Heart left ventricle (tissue), 16 donors: ENCODE measurements at places on chromosomes 11 and 22.
A peak's percentile ranks its signal among the peaks of the same experiment; 100 is the strongest.

DNA sequence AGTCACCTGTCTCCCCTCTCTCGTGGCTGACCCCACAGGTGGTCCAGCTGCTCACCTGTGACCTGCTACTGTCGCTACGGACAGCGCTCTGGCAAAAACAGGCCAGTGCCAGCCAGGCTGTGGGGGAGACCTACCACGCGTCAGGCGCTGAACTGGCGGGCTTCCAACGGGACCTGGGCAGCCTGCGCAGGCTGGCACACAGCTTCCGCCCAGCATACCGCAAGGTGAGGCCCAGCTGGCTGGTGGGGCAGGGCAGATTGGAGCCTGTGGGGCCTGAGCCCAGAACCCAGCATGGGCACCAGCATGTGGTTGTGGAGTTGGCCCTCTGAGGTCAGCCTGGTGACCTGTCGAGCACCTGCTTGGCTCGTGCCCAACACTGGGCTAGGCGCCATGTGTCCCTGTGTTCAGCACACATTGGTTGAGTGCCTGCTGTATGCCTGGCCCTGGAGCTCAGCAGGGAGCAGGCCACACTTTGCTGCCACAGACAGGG is 11.9 kb downstream of the SHISA8 start:
- H3K4me1 ChIP-seq = peaks cover 36% of the 10 kb centered on the region
- H3K27me3 ChIP-seq = no peaks in the 10 kb centered on the region
- peak; percentile 87 for DNase-seq
- H3K36me3 ChIP-seq = peaks cover 92% of the 10 kb centered on the region

DNA sequence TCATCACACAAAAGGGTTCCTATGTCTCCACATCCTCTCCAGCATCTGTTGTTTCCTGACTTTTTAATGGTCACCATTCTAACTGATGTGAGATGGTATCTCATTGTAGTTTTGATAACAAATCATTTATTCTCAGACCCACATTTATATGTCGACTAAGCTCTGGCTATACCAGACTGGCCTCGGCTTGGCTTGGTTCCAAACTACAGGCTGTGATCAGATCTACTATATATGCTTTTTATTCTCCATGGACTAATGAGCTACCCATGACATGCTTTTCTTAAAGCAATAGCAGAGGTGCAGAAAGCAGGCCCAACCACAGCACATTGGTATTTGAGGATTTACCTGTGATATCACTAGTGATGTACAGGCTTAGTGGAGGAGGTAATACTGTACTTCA is 139.8 kb upstream of the PGR start:
- no peaks in the 10 kb centered on the region for H3K27me3 ChIP-seq
- no peaks in the 10 kb centered on the region for H3K4me1 ChIP-seq
- H3K36me3 ChIP-seq = no peaks in the 10 kb centered on the region
- DNase-seq = no peak

- DNase-seq = no peak
- H3K4me3 ChIP-seq = no peak overlapping the region
- H3K4me1 ChIP-seq = no peaks in the 10 kb centered on the region
- no peaks in the 10 kb centered on the region for H3K36me3 ChIP-seq
- H3K27me3 ChIP-seq = no peaks in the 10 kb centered on the region
Measured at GRCh38 chr11:680476-680875, 14.5 kb downstream of the DEAF1 start.

DNA sequence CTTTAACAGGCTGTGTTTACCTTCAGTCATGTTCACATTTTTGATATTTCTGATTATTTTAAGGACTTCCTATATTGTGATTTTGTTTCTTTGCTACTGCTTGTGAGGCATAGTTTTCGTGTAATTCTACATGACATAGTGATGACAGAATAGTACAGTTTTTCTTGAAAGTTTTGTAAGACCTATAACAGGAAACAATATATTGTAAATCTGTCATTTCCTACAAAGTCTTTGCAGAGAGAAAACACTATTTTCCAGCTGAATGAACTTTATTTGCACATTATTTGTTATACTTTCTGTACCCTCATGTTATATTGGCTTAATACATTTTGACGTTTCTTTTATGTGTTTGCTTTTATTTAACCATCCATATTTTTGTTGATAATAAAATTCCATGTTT is 191.1 kb downstream of the TMEM135 start:
- H3K4me3 ChIP-seq = no peak overlapping the region
- H3K27me3 ChIP-seq = no peaks in the 10 kb centered on the region
- no peaks in the 10 kb centered on the region for H3K36me3 ChIP-seq
- DNase-seq = no peak
- no peak overlapping the region for H3K27ac ChIP-seq

DNA sequence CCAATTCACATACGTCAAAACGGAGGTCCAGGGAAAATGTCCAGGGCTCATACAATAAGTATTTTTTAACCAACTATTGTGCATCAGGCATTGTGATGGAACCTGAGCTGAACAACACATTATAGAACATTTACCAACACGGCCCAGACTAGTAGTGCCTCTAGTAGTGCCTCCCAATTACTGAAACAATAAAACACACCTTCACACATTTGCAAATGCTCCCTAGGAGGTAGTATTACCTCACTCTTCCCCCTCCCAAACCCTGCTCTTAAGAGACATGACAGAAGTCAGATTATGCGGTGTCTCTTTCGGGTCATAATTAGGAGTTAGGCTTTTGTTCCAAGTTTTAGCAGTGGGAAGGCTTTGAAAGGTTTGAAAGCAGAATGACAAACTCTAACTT is 61.1 kb downstream of the PAK1 start:
- H3K27me3 ChIP-seq = no peaks in the 10 kb centered on the region
- no peak overlapping the region for H3K4me3 ChIP-seq
- no peak overlapping the region for H3K27ac ChIP-seq
- peaks cover 6% of the 10 kb centered on the region for H3K4me1 ChIP-seq
- no peaks in the 10 kb centered on the region for H3K36me3 ChIP-seq

- H3K4me1 ChIP-seq = no peaks in the 10 kb centered on the region
- H3K36me3 ChIP-seq = no peaks in the 10 kb centered on the region
- no peak overlapping the region for H3K4me3 ChIP-seq
- DNase-seq = no peak
- no peak overlapping the region for H3K27ac ChIP-seq
- no peaks in the 10 kb centered on the region for H3K27me3 ChIP-seq
Measured at GRCh38 chr11:32279672-32280071, 155.7 kb downstream of the WT1 start.
